NCI-H524 treated with DMSO at 0.1 percent for 48 hours (cell line): ENCODE measurements at places on chromosomes 5 and 9.

DNA sequence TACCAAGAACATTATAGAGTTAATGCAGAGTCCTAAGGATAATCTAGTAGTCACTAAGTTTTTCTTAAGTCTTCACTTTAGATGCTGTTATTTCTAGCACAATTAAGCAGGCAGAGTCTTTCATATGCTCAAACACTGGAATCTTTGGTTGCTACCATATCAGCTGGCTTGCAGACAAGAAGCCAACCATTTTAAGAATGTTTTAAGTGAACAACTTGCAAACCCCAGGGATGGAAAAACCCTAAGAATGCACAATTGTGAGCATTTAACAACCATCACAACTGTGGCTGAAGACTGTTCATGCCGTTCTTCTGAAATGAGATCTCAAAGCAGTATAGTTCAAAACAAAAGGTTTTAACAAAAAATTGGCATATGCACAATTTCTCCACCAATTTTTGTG, 55.1 kb downstream of the CSNK1A1 start:
- DNase-seq = no peak

DNA sequence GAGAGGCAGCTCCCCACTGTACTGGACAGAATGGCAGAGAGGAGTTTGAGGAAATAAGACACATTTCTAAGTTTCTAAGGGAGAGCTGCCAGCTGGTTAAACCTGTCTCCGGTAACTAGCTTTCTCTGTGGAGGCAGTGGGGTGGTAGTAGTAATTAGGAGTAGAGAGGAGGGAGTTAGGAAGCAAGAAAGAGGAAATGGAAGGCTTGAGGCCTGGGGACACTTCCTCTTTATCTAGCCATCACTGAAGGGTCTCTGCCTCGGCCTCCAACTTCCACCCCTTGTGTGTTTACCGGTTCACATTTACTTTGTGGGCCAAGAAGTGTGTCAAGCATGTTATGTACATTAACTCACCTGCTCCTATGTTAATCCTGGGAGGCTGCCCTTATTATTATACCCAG, 462.2 kb upstream of the DMAC1 start:
- DNase-seq = no peak

GRCh38 chr9:82410306-82410705, 421.7 kb downstream of the SPATA31D1 start:
- DNase-seq = no peak

DNA sequence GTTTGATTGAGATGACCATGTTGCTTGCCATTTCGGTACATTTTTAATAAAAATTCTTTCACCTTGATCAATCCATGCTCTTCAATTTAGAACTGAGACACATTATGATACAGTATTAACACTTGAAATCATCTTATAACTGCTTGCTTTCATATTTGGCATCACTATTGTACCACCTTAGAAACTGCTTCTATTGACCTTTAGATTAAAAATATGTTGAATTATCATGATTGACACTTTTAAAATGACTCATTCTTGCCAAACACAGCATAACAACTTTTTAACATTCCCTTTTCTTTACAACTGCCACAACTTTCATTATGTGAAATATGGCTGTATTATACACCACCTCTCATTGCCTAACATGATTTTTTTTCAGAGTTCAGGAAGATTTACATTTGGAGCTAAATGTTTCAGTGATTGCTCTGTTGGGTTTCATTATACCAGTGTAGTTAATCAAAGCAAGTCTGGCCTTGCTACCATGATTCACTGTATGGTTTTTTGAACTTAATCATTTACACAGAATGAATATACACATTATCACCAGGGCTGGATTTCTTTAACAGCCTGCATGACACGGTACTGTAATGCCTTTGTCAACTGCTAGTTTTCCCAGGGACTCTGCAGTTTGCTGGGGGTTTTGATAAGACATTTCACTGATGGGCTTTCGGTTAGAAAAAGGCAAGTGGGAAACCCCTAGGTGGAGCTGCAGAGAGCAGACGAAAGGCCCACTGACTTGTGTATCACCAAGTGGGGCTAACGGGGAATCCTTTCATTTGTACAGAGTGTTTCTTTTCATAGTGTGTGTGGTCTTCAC, 93.6 kb upstream of the TLE4 start:
- no peak for DNase-seq

- no peak for DNase-seq
These were observed 580.2 kb upstream of the PTPRD start for GRCh38 chr9:11192993-11193392.

- DNase-seq = no peak
These were observed 233.8 kb upstream of the TMEM161B start for GRCh38 chr5:88502179-88503040.

DNA sequence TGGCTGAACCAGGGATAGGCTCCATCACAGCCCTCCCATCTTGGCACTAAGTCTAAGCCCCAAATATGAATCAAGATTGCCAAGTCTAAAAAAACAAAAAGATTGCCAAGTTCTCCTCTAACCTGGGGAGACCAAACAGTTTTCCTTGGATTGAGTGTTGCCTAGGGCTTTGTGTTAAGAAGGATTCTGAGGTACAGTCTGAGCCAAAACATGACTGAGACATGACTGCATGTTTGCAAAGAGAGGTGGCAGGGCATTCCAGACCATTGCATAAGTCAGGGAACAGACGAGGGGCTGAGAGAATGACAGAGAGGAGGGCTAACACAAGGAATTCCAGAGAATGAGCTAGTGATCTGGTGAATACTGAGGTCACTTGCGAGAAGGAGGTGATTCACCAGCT, 11.4 kb downstream of the LAMC3 start:
- no peak for DNase-seq

DNA sequence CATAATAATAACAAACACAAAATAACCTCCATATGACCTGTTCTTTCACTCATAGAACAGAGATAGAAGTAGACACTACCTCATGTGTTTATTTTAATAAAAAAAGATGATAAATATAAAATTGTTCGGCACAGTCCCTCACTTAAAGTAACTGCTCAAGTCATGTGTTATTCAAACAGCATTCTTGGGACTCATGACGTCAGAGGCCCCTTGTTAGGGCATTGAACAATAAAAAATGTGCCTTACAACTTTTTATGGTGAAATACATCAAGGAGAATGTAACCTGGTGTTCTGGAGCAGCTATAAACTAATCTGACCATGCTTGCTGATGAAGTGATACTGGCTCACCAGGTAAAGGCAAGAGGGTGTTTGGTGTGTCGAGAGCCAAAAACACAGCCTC, 12.2 kb upstream of the NDFIP1 start:
- no peak for DNase-seq

GRCh38 chr5:82330530-82331270, 52.5 kb upstream of the RPS23 start:
- DNase-seq = no peak
